ENCODE measurements at places on chromosomes 2 and 18.

- peak; percentile 86 for DNase-seq
These were observed at the start of gene LPIN1 for GRCh38 chr2:11746376-11746806. LPIN1 (plus strand) TSS chr2:11746632; CDS start chr2:11765542, 18,910 bp downstream.

GRCh38 chr2:30184035-30184434 lies 37.2 kb downstream of the YPEL5 start:
- no peak for DNase-seq

DNA sequence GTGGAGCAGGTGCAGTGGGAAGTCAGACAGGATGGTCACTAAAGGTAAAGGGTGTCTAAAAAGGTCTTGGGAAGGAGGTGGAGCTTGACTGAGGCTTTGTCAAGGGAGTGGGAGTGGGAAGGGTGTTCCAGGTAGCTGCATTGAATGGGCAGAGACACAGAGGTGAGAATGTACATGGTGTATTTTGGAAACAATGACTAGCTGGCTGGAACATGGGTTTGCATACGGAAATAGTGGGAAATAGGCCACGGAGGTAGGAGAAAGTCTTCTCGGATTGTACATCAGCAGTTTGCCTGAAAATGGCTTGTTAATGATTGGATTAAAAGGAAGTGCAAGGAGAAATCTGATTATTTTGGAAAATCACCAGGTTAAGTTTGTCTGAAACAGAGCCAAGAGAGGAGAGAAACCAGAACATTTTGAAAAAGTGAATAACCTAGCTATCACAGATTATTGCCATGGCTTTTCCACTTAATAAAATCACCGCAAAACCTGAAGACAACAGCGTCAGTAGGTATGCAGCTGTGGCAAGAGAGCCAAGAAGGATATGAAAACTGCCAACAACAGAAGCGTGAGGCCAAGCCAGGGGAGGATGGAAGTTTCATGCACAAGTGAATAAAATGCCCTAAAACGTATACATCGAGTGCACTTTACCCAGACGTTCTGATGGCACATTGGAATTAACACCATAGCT lies 13.9 kb downstream of the PAX8 start:
- no peak for DNase-seq

GRCh38 chr2:150474326-150475074 lies 13.0 kb downstream of the RND3 start:
- DNase-seq, result peak; percentile 22

GRCh38 chr2:206478340-206478739 lies 35.0 kb downstream of the ADAM23 start:
- DNase-seq, result no peak

- DNase-seq, result peak; percentile 37
These were observed 79.5 kb downstream of the EVA1A start for GRCh38 chr2:75480971-75481836.

DNA sequence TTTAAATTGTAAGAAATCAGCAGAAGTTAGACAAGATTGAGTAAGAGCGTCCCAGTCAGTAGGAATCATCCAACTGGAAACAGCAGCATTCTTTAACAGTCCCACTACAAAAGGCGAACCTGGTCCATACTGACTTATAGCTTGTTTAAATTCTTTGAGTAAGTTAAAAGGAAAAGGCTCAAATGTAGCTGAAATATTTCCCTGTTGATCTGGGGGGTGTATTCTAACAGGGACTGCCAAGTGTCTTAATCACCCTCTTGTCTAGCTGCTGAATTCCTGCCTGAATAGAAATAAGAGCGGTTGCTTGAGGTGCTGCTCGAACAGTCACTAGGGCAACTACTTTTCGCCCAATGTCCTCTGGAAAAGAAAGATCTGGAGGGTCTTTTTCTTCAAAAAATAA lies 56.4 kb upstream of the FMNL2 start:
- no peak for DNase-seq
